NCI-H1105 treated with DMSO at 0.1 percent for 48 hours (cell line): ENCODE measurements at places on chromosomes 16 and 17.

DNA sequence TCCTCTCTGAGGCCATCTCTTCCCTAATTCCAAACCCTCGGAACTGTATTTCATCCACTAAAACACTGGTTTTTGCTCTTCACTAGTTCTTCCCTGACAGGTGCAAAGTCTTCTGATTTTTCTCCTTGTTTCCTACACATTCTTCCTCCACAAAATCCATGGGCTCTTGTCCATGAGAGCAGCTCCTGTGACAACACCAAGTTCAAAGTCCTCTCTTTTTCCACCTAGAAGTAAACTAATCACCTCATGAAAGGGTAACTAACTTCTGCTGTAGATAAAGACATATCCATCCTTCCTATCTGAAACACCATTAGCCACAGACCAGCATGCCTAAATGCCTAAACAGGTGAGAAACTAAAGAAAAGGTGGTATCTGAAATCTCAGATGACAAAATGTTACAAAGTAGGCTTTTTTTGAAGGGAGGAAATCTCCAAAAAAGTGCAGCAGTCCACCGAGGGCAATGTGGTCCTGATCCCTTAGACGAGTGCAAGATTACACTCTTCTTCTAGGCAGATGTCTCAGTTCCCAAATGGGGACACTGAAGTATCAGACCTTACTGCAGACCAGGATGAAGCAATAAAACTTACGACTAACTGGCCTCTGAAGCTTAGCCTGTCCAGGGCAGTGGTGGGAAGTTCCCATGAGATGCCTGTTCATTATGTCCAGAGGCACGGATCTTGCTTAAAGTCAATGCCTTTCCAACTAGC, 2.8 kb downstream of the PIP4K2B start:
- DNase-seq: no peak

DNA sequence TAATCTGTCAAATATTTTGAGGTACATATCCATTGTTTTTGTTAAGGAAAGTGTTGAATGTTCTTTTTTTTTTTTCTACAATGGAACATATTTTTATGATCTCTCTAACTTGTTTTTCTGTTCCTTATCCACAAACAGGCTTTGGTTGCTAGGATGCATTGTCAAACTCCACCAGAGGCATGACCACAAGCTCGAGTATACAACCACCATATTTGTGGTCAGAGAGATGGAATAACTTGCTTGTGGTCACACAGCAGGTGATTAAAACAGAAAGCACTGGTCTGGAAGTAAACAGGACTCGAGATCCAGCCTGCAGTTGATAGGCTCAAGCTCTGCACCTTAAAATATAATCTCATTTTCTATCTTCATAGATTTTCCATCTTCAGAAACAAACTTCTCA, 105.8 kb upstream of the ADAMTS18 start:
- no peak for DNase-seq

- no peak for DNase-seq
Observed at GRCh38 chr17:74738051-74738996, 1.3 kb downstream of the RAB37 start.

DNA sequence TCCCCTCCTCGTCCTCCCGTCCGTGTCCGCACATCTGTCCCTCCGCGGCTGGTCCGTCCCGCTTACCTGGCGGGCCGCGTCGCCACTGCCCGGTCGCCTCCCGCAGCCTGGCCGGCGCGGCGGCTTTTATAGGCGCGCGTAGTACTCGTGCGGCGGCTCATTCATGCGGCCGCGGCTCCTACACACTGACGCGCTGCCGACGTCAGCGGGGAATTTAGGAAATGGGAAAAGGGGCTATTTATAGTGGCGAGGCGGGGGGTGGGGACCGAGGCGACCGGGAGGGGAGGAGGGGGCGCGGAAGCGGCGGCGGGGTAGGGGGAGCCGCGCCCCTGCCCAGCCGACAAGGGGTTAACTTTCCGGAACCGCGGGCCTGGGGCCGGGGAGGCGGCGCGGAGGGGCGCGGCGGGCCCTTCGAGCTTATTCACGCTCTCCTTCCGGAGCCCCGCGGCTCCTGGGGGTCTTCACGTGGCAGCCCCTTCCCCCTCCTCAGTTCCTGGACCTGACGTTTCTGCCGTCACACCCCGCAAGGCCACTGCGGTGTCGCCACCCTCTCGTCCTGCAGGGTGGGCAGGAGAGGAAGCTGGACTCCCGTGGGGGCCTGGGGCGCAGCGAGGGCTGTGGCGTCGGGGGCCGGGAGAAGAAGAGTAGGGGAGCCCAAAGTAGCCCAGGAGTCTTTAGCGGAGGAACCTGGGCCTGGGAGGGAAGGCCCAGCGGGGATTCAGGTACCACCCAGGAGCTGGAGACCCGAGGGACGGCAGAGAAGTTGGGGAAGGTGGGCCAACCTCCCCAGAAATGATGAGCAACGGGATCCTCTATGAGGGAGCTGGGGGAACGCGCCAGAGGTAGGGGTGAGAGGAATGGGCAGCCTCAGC, 3.6 kb upstream of the HIC1 start:
- peak; percentile 22 for DNase-seq

DNA sequence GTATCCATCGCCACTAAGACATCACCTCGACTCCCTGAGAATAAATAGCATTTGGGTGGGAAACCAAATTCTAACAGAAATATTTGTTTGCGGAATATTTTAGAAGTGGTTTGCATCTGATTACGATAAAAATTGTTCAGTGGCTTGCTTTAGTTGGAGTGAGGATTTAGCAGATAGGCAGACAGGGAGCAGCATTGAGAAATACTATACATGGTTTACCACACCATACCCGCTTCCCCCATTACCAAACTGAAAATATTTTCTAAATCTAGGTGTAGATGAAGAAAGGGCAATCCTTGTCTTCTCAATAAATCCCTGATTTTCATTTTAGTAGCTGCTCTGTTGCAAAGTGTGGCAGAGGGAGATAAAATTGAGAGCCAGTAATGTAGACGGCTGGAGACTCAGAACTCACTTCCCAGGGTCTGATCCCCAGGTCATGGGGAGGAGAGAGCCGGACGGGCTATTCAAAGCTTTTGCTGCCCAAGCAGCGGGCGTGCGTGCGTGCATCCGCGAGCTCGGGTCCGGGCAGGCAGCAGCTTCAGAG, 808 bp upstream of the BAHCC1 start:
- DNase-seq: no peak

DNA sequence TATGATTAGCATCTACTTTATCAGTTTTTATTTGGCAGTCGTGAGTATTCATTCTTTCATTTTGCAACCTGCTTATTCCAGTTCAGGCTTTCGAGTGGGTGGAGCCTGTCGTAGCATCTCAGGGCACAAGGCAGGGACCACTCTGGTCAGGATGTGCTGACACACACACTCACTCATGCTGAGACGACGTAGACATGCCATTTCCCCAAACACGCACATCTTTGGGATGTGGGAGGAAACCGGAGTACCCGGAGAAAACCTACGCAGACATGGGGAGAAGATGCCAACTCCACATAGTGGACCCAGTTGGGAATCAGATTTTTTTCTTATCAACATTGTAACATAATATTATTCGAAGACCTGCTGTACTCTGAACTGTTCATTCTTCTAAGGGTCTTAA, 756.5 kb upstream of the RBFOX1 start:
- no peak for DNase-seq

DNA sequence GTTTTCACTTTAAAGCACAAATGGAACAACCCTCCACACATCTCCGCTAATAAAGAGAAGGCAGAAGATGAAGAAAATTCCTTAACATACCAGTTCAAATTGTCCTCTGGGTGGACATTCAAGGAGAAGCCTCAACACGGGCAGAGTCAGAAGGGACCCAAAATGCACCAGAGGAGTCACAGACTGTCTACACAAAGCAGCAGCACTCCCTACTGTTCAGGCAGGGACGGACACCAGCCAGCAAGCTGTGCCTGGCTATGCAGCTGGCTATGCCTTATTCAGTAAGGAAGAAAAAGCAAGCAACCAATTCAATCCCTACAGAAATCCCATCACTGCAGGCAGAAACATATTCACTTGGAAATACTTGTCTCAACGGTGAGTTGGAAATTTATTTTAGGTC, 8.1 kb downstream of the DNAJC7 start:
- DNase-seq: no peak

DNA sequence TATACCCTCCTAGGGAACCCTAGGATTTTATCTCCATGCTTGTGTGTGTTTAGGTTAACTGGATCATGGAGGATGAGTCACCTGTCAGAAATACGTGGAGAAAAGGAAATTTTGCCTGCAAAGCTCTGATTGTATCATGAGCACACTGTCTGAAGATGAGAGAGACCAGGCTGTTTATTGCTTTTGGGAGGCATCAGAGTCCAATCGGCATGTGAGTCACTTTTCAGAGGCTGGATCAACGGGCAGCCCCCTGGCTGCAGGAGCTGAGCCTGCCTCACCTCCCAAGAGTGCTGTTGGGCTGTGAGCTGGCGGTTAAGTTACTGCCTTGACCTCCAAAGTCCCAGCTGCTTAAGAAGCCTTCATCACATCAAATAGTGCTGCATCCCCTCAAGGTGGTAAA, 41.5 kb upstream of the MED9 start:
- DNase-seq: no peak

GRCh38 chr17:66344473-66344872, 42.1 kb downstream of the PRKCA start:
- no peak for DNase-seq

GRCh38 chr16:53087101-53087500, 32.3 kb downstream of the CHD9 start:
- DNase-seq: no peak

DNA sequence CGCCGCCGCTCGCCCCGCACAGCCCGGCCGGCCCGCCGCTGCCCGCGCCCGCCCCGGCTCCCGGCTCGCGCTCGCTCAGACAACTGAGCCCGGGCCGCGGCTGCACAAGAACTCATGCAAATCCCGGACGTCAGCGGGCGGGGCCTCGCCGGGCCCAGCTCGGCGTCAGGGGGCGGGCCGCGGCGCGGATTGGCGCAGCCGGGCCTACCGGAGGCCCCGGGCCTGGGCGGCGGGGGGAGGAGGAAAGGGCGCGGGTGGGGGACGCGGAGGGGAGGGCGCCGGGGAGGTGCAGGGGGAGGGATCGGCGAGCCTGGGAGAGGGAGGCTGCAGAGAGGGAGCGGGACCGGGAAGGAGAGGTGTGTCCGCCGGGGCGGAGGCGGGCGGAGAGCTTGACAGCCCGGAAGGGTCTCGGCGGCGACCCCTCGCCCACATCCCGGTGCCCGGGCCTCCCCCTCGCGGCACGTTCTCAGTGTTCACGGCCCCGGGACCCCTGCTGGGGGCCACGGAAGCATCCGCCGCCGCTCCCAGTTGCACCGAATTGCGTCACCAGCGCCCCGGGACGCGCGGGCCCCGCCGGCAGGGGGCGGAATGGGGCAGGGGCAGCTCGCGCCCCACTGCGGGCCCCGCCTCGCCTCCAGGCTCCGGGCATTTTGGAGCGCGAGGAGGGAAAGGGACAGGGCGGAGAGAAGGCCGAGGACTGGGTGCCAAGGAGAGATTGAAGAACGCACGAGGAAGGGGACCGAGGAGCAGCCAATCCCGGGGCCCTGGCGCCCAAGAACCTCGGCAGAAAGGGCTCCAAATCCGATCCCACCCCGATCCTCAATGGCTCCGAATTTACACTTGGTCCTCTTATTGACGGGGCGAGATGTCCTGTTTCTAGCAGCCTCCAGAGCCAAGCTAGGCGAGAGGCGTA, at the start of gene CBX4:
CBX4 (minus strand) TSS at position 85 of the 913 bp plus-strand sequence. CDS start 189 bp downstream, outside the sequence.
- DNase-seq: peak; percentile 83

DNA sequence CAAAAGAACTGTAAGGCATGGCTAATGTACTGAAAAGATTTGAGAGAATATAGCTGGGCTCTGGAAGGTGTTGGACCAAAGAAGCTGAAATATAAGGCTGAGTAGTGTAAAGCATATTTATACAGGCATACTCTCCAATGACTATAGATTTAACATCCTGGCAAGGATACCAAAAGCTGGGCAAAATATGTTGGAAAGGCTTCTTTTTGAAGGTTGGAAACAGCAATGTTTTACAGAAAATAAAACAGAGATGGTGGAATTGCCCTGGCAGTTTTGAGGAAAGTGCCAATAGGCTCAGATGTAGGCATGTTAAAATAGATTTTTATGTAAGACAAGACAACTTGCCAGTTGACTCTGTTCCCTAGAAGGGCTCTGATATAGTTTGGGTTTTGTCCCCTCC, 184.1 kb upstream of the SHISA6 start:
- no peak for DNase-seq

DNA sequence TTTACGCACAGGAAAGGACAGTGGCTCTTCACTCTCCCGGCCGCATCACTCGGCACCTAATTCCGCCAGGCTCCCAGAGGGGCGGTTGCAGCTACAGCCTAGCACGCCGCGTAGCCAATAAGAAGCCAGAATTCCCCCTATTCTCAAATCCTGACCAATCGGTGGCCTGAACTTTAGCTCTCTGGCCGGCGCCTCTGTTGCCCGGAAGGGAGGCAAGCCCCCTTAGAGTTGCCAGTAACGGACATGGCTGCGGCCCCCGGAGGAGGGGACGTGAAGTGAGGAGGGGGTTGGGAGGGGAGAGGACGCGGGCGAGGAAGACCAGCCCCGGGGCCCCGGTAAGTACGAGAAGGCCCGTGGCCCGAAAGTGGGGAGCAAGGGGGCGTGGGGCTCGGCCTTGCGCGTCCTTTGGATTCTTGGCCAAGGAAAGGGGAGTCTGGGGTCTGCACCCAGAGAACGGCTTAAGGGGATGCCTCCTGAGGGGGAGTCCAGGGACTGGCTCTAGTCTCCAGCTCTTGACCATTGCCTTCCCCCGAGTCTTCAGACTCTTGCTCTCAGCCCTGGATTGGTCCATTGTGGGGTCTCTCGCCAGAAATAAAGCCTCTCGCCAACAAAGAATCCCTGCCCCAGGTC, at the start of gene TMEM94:
TMEM94 (plus strand) TSS at position 219 of the 630 bp plus-strand sequence. CDS start 15,271 bp downstream, outside the sequence.
- peak; percentile 96 for DNase-seq

- no peak for DNase-seq
Observed at GRCh38 chr17:56310782-56311181, 157.5 kb downstream of the ANKFN1 start.

DNA sequence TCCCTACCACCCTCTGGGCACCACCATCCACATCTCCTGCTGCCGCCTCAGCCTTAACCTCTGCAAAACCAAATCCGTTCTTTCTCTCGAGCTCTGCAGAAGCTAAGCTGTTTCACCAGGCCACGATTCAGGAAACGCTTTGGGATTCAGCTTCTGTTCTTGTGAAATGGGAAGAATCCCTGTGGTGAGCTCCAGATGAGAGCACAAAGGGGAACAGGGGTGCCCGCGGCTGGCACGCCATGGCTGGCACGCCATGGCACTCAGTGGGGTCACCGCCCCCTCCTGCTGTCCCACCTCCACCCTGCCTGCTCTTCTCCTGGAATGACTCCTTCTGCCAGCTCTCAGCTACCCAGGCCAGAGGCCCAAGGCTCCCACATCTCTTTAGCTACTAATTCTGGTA, 5.7 kb downstream of the QPRT start:
- no peak for DNase-seq

DNA sequence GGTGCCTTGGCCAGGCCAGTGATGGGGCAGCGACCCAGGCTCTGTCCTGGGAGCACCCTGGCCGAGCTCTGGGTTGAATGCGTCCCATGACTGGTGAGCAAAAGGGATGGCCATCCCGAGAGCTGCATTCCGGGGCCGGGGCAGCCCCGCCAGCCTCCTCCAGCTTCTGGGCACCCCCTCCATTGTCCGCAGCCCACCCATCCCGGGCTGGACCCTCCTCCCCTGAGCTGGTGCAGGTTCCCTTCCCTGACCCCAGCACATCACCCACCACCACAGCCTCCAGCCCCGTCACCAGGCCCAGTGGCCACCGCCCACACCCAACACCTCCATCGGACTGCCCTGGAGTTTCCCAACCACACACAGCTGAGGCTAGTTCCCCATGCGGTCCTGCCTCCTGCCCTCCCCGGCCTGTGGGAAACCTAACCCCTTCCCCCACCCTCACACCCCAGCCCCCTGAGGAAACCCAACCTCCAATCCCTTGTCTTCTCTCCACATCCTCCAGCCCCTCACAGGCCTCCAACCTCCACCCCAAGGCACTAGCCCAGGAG, 16.2 kb upstream of the PVALEF start:
- no peak for DNase-seq
